ENCODE measurements at places on chromosomes 2 and 18.

GRCh38 chr2:47534179-47534919 is 131.4 kb downstream of the MSH2 start:
- DNase-seq: peak; percentile 96

GRCh38 chr2:65666156-65666725 is 233.8 kb upstream of the SPRED2 start:
- peak; percentile 78 for DNase-seq

GRCh38 chr2:191190435-191190834 is 39.6 kb upstream of the STAT4 start:
- DNase-seq: no peak

DNA sequence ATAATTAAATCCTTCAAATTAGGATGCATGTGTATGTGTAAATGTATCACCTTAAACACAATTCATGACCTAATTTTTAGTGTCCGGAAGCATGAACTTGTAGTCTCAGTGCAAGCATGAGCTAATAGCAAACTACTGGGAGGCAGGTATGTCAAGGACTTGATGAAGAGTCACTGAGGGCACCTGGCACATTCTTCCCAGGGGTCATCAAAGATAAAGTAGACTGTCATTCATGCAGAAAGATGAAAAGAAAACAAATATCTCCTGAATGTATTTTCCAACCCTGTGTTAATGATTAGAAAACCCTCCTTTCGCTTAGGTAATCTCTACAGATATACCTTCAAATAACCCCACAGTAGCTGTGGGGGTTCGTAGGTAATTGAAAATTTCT is 234.9 kb downstream of the SOCS6 start:
- DNase-seq: no peak

- DNase-seq: no peak
These were observed 26.1 kb upstream of the REG3G start for GRCh38 chr2:78999406-78999805.

Data from EL (cell line).